ENCODE measurements at places on chromosomes 7 and 10.

GRCh38 chr10:22770270-22770669 is 55.9 kb upstream of the PIP4K2A start:
- DNase-seq: no peak

DNA sequence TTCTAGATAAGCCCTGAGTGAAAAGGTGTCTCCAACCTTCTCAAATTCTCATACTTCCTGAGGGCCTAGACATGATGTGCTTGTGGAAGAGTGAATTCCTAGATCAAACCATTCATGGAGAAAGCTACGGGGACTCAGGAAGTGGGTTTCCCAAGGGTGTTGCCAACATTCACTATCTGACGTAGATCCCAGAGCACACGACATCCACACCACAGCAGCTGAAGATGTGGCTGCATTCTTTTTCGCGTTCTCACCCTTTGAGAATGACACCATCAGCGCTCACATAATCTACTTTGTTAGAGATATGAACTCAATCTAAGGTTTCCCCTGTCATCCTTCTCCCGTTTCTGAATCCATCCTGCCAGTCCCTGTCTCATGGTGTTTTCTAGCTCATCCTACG is 290.8 kb downstream of the DNAJB6 start:
- no peak for DNase-seq

DNA sequence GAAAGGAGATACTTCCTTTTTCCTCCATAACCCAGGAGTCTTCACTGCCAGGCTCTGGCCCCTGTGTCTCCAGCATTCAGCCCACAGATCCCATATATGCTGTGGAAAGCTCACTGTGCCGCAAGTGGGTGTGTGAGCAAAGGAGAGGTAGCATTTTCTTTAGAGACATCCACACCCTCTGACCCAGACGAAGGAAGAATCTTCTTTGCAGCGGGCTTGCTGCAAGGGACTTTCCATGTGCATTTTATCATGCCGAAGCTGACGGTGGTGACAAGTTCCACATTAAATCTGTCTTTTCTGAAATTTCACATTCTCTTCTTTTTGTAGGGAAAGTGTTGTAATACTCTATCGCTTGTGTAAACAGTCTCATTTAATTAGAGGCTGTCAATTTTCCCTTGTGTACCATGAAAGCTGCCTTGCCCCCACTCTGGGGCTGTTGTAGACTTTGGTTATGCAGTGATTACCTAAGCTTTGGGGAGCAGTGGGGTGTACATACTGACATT is 409.5 kb downstream of the SUGCT start:
- DNase-seq: no peak

DNA sequence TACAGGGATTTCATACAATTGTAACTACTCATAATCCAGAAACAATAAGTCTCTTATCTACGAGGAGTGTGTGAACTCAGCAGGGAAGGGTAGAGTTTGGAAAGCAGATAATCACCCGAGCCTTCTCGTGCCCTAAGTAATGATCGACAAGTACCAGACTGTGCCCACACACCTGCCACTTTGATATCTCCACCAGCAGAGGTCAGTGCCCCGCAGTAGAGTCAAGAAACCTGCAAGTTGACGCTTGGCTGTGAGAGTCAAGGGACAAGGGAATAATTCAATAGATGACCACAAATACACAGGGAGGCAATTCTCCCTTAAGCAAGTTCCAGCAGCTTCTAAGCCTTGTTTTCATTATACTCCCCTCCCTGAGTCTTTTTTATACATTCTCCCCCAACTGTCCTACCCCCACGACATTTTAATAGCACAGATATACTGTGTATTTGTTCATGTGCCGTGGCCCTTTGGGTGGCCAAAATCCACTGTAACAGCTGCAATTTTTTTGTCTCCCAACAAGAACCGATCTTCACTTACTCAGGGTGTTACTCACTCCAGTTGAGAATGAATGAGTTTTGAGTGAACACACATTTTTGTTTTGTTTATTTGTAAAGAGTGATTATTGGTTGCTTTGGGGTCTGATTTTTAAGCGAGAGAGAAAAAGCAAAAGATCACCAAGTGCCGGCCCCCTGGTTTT is 106.9 kb upstream of the RHEB start:
- DNase-seq: no peak

DNA sequence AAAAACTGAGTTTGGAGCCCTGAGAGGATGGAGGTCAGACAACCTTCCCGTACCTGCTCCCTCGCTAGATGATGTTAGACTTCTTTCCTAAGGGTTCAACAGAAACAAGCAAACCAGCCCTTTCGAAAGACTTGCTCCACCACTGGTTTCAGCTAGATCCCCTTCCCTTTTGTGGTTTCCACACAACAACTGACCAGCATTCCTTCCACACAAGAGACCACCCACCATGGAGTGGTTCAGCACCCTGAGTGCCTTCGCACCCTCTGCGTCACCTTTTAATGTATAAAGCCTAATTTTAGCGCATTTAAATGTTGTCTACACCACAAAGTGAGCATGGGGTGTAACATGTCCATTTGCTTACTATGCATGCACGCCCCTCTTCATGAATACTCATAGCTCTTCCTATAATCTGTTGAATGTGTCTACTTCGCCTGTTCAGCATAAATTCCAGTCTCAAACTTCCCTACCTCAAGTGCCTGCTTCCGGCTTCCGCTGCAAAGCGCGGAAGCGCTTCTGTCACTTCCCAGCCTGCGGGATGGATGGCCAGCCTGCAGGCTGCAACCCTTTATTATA is 69.0 kb downstream of the TACC2 start:
- DNase-seq: no peak

- no peak for DNase-seq
These were observed 31.8 kb upstream of the VCL start for GRCh38 chr10:73965890-73966768.

GRCh38 chr7:128938544-128939074 is 882 bp downstream of the IRF5 start:
- DNase-seq: no peak

- no peak for DNase-seq
These were observed 18.5 kb downstream of the SRI start for GRCh38 chr7:88201305-88201704.

GRCh38 chr7:139718859-139719258 is 58.9 kb downstream of the HIPK2 start:
- no peak for DNase-seq

DNA sequence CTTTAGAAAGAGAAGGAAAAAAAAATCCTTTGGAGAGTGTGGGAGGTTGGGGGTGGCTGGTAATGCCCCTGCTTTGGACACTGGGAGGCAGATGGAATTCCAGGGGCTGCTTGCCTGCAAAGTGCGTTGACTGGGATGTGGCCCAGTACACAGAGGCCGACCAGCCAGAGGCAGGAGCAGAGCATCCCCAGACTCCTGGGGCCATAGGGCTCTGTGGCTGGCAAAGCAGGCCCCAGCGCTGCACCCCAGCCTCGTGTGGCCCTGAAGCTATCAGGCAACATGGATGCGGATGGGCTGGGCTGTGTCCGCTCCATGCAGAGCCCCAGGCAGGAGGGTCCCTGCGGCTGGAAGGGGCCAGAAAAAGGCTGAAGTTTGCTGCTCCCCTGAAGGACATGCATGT is 361.6 kb upstream of the FZD8 start:
- DNase-seq: no peak

- DNase-seq: no peak
These were observed 142.0 kb upstream of the PRKCQ start for GRCh38 chr10:6721964-6722615.

Measured in NCI-H2029 treated with DMSO at 0.1 percent for 48 hours (cell line).